Neural crest cell (in vitro differentiated cells): ENCODE measurements at places on chromosomes 6 and 20.

DNA sequence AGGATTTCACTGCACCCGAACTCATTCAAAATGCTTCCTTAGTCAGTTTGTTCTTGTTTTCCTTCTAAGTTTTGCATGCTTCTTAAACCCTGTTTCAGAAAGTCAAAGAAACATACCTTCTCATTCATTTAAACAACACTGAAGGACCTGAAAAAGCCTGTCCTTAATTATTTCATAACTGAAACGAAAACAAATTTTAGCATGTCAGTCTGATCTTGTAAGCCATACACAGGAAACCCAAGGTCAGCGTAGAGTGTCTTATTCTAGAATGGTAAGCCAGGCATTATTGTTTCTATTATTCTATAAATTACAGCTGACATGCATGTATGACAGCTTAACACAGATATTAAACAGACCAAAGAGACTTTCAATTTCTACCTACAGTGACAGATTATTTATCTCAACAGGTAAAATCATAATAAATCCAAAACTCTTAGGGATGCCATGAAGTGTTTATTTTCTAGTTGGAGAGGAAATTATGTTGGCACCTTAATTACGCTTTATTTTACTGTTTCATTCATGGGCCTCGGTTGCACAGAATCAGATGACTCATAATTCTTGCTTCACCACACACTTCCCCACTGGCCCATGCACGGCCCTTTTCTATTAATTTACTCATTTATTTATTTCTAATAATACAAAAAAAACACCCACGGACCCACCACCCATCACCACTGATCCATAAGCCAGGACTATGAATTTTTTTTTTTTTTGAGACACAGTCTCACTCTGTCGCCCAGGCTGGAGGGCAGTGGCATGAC, 39.3 kb upstream of the DUSP22 start:
- no peaks in the 10 kb centered on the region for H3K4me1 ChIP-seq
- H3K27me3 ChIP-seq = peaks cover 2% of the 10 kb centered on the region
- H3K4me3 ChIP-seq = no peak overlapping the region
- H3K27ac ChIP-seq = no peak overlapping the region

DNA sequence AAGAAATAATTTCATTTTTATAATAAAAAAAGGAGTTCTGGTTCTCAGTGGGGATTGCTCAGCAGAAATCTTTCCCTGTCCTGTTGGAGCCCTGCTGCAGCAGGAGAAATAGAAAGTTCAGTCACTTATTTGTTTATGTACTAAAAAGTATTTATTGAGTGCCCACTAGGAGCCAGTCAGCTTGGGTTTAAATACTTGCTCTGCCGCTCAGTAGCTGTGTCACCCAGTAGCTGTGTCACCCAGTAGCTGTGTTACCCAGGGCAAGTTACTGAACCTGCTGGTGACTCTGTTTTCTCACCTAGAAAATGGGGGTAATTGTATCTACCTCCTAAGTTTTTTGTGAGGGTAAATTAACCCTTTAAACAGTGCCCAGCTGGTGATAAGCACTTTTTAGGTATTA, 32.9 kb downstream of the FOXF2 start:
- peaks cover 21% of the 10 kb centered on the region for H3K27me3 ChIP-seq
- no peaks in the 10 kb centered on the region for H3K4me1 ChIP-seq
- H3K4me3 ChIP-seq = no peak overlapping the region
- H3K36me3 ChIP-seq = no peaks in the 10 kb centered on the region
- DNase-seq = no peak

DNA sequence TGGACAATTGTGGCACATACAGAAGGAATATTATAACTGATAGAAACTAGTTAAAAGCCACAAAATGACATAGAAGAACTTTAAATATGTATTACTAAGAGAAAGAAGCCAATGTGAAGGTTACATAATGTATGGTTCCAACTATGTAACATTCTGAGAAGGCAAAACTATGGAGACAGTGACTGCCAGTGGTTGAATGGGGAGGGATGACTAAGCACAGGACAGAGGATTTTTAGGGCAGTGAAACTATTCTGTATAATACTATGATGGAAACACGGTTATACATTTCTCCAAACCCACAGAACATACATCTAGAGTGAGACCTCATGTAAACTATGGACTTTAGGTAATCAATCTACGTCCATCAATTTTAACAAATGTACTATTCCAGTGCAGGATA, 22.4 kb downstream of the SYNCRIP start:
- no peaks in the 10 kb centered on the region for H3K27me3 ChIP-seq
- H3K4me3 ChIP-seq = no peak overlapping the region
- no peak overlapping the region for H3K27ac ChIP-seq

DNA sequence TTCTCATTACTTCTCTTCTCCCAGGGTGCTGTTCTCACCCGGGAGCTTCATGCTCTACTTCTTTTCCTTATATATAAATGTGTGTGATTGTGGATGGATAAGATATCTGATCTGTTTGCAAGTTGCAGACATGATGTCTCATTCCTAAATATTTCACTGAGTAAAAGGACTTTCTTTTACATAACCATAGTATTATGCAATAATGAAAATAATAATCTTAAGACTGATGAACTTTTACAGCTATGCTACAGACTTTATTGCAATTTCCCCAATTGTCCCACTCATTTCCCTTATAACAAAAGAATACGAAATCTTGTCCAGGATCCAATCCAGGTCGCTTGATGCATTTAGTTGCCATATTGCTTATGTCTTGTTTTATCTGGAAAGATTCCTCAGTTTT, 284.5 kb upstream of the JAG1 start:
- no peak overlapping the region for H3K27ac ChIP-seq
- no peaks in the 10 kb centered on the region for H3K27me3 ChIP-seq
- no peak for DNase-seq
- H3K4me1 ChIP-seq = no peaks in the 10 kb centered on the region
- H3K36me3 ChIP-seq = no peaks in the 10 kb centered on the region

GRCh38 chr6:125165256-125165655, 11.7 kb downstream of the TPD52L1 start:
- no peaks in the 10 kb centered on the region for H3K4me1 ChIP-seq
- no peaks in the 10 kb centered on the region for H3K27me3 ChIP-seq
- no peak overlapping the region for H3K4me3 ChIP-seq
- no peak for DNase-seq
- no peaks in the 10 kb centered on the region for H3K36me3 ChIP-seq

DNA sequence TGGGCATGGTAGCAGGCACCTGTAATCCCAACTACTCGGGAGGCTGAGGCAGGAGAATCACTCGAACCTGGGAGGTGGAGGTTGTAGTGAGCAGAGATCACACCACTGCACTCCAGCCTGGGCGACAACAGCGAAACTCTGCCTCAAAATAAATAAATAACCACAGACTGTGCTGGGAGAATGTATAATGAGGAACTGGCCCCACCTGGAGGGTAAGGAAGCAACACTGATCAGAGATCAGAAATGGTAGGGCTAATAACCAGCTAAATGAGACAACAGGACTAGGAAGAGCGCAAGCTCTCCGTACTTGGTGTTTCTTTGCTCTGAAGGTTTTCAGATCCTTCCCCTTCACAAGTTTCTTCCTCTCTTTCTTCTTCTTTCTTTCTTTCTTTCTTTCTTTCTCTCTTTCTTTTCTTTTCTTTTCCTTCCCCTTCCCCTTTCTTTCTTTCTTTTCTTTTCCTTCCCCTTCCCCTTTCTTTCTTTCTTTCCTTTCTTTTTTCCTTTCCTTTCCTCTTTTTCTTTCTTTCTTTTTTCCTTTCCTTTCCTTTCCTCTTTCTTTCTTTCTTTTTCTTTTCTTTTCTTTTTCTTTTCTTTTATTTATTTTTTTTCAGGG, 14.6 kb downstream of the CCM2L start:
- H3K4me3 ChIP-seq = no peak overlapping the region
- peaks cover 86% of the 10 kb centered on the region for H3K27me3 ChIP-seq
- no peak for DNase-seq
- no peaks in the 10 kb centered on the region for H3K36me3 ChIP-seq
- peaks cover 4% of the 10 kb centered on the region for H3K4me1 ChIP-seq

- H3K36me3 ChIP-seq = peaks cover 6% of the 10 kb centered on the region
- no peaks in the 10 kb centered on the region for H3K4me1 ChIP-seq
- H3K27ac ChIP-seq = no peak overlapping the region
- no peaks in the 10 kb centered on the region for H3K27me3 ChIP-seq
These were observed 931.1 kb upstream of the EYS start for GRCh38 chr6:66638099-66638498.

DNA sequence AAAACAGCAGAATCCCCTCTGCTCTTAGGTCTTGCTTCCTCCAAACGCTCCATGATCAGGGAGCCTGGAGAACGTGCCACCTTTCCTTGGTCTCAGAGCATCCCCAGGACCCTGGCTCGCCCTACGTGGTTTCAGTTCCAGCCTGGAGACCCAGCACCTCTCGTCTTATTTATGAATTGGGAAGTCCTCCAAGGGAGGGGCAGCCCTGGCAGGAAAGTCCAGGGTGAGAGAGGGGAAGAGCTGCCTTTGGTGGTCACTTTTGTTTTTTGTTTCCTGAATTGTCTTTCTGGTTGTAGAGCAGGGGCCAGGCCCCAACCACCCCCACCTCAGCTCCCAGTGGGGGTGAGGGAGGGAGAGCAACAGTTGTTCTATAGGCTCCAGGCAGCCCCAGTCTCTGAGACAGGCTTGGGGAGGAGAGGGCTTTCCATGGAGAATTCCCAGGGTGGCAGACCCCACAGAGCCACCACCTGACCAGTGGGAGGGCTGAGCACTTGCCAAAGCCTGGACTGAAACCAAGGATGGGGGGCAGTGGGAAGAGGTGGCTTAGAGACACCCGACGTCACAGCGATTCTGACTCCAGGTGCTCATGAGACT, 88.8 kb downstream of the PRND start:
- H3K4me3 ChIP-seq = no peak overlapping the region
- DNase-seq = no peak
- H3K27ac ChIP-seq = no peak overlapping the region
- H3K4me1 ChIP-seq = peaks cover 38% of the 10 kb centered on the region

GRCh38 chr6:34047913-34048867, 97.7 kb downstream of the GRM4 start:
- peaks cover 17% of the 10 kb centered on the region for H3K27me3 ChIP-seq
- H3K27ac ChIP-seq = no peak overlapping the region
- no peak overlapping the region for H3K4me3 ChIP-seq
- H3K4me1 ChIP-seq = peaks cover 4% of the 10 kb centered on the region
- no peak for DNase-seq
- H3K36me3 ChIP-seq = no peaks in the 10 kb centered on the region

- H3K4me1 ChIP-seq = no peaks in the 10 kb centered on the region
- H3K4me3 ChIP-seq = no peak overlapping the region
- no peak overlapping the region for H3K27ac ChIP-seq
These were observed 141.2 kb downstream of the RALGAPA2 start for GRCh38 chr20:20571068-20571780.
